AML-193 (cell line): ENCODE measurements at places on chromosomes 6 and 20.

DNA sequence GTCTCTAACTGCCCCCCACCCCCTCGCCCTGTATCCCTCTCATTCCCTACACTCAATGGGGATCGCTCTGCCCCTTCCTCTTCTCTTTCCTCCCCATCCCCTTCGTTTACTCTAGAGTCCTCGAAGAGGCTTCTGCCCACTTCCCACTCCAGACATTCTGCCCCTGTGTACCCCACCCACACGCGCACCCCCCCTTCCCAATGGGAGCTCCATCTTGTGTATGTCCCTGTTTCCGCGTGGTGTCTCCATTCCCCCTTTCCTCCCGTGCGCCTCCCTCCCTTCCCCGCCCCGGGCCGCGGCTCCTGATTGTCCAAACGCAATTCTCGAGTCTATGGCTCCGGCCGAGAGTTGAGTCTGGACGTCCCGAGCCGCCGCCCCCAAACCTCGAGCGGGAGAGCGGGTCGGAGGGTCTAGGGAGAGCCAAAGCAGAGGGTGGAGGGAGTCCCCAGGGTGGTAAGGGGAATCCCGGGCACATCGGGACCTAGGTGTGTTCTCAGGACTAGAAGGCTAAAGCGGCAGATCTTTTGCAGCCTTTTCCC lies 679 bp upstream of the RING1 start:
- no peak for DNase-seq

- no peak for DNase-seq
These were observed 56.1 kb upstream of the UNC93A start for GRCh38 chr6:167235005-167235404.

DNA sequence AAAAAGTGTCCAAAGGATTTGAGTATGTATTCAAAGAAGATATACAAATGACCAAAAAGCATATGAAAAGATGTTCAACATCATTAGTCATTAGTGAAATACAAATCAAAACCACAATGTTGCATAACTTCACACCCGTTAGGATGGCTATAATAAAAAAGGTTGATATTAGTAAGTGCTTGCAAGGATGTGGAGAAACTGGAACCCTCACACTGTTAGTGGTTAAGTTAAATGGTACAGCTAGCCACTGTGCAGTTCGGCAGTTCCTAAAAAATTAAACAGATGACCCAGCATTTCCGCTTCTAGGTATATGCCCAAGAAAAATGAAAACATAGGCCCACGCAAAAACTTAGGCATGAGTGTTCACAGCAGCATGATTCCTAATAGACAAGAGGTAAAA lies 38.6 kb downstream of the IBTK start:
- DNase-seq, result no peak

GRCh38 chr6:55069132-55069781 lies 105.1 kb upstream of the HCRTR2 start:
- DNase-seq, result peak; percentile 36

DNA sequence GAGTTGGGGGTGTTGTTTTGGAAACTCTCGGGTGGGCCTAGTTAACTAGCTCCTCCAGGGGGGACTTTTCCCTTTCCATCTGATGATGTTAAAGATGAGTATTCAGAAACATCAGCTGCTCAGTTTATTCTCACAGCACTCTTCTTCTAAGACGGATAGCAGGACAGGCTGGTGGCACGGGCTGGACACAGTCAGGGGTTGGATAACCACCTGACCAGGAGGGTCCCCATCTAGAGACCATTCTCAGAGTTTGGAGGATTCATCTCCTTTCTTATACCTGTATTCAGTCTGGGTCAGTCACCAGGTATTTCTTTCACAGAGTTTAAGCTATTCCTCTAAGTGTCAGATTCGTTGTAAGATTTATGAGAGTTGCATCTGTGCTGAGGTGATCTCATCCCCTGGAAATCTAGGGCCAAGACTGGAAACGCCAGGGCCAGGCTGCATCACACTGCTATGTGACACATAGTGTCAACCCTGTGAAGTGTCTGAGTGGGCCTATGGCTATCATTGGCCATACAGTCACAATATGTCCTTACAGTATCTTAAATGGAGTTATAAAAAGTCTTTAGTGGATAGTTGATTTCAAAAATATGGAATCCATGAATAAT lies 111.7 kb downstream of the FAM50B start:
- no peak for DNase-seq

DNA sequence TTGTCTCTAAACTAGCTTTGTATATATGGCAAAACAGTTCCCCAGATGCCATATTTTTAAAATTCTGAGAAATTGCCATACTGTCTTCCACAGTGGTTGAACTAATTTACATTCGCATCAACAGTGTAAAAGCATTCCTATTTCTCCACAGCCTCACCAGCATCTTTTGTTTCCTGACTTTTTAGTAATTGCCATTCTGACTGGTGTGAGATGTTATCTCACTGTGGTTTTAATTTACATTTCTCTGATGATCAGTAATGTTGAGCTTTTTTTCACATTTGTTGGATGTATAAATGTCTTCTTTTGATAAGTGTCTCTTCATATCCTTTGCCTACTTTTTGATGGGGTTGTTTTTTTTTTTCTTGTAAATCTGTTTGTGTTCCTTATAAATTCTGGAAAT lies 1222.7 kb upstream of the CITED2 start:
- no peak for DNase-seq

- no peak for DNase-seq
These were observed 158.3 kb downstream of the OPRM1 start for GRCh38 chr6:154197196-154197860.

GRCh38 chr6:1966713-1967112 lies 278.7 kb downstream of the GMDS start:
- DNase-seq, result no peak

GRCh38 chr6:105536961-105537360 lies 134.1 kb upstream of the PREP start:
- no peak for DNase-seq

DNA sequence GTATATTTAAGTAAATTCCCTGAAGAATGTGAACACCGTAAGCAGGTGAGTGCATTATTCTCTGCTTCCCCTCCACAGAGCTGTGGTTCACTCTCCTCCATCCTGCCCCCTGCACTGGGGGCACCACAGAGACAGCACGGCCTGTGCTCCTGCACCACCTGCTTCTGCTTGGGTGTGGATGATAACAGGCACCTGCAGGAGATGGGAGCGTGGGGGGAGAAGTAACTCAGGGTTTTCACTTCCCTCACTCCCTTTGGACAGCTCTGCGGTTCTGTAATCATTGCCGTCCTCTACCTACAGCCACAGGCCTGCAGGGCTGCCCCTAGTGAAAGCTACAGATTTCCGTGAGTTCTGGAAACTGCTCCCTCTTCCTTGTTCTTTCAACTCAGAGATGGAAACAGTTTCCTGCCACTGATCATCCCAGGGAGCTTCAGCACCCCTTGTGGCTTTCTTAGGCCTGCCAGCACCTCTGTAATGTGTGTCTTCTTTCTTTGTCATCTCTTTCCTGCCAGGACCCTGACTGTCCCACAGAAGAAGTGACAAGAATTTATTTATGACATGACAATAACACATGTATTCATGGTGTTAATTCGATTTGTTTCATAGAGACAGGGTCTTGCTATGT lies 21.3 kb upstream of the MICB start:
- no peak for DNase-seq
